ENCODE measurements at places on chromosomes 7 and 10. TPM values are rescaled to one million over a fixed set of nuclear protein-coding genes. Genes with fewer than 3 reads are reported as not detected.

- H3K27me3 ChIP-seq, result no peaks in the 10 kb centered on the region
- no peak overlapping the region for H3K4me3 ChIP-seq
- no peaks in the 10 kb centered on the region for H3K36me3 ChIP-seq
- H3K4me1 ChIP-seq, result no peaks in the 10 kb centered on the region
These were observed 468.0 kb downstream of the HTR7 start for GRCh38 chr10:90389876-90390275.

GRCh38 chr10:44354771-44355170, 30.1 kb downstream of the CXCL12 start:
- DNase-seq, result no peak
- no peaks in the 10 kb centered on the region for H3K36me3 ChIP-seq
- H3K4me1 ChIP-seq, result peaks cover 5% of the 10 kb centered on the region
- H3K27ac ChIP-seq, result no peak overlapping the region
- H3K4me3 ChIP-seq, result no peak overlapping the region
- H3K27me3 ChIP-seq, result peaks cover 2% of the 10 kb centered on the region

DNA sequence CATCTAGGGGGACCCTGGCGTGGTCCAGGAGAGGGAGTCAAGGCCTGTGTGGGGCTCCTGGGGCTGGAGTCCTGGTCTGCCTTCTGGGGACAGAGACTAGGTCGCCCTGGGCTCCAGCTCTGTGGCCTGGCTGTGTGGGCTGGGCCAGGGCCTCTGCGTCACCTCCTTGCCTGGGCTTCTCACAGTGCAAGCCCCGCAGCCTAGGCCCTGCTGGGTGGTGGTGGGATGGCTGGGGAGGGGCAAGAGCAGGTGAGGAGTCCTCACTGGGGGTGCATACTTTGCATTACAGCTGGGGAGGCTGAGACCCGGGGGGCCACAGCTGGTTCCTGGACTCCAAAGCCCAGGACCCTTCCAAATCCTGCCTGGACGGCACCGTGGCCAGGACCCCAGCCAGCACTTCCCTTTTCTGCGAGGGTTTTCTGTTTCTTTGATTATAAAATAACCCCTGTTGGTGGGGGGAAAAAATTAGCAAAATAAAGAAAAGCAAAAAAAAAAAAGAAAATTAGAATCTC, 23.5 kb downstream of the PWWP2B start:
- no peaks in the 10 kb centered on the region for H3K27me3 ChIP-seq
- peaks cover 12% of the 10 kb centered on the region for H3K4me1 ChIP-seq
- H3K4me3 ChIP-seq, result no peak overlapping the region
- H3K27ac ChIP-seq, result no peak overlapping the region

GRCh38 chr7:47803846-47804245, 144.4 kb downstream of the PKD1L1 start:
- H3K36me3 ChIP-seq, result no peaks in the 10 kb centered on the region
- no peak overlapping the region for H3K27ac ChIP-seq
- DNase-seq, result no peak
- H3K4me1 ChIP-seq, result peaks cover 12% of the 10 kb centered on the region

The TMEM196 gene
- total RNA-seq, result not detected

DNA sequence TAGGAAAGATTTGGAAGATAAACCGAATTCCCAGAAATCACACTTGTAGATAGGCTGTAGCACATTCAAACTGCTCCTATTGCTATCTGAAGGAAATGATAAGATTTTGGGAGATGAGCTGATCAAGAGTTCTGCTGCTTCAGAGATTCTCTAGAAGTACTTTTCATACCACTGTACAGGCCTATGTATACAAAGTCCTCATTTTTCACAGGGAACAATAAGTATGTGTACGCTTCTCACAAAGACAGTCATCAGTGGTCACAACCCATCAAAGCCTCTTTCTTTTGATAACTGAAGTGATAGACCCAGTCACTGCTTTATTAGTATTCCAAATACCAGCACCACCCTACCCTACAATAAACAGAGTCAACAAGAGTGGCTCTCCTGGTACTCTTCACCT, 15.6 kb upstream of the SEPTIN7 start:
- H3K27ac ChIP-seq, result no peak overlapping the region
- no peaks in the 10 kb centered on the region for H3K36me3 ChIP-seq
- H3K4me3 ChIP-seq, result no peak overlapping the region
- no peak for DNase-seq

DNA sequence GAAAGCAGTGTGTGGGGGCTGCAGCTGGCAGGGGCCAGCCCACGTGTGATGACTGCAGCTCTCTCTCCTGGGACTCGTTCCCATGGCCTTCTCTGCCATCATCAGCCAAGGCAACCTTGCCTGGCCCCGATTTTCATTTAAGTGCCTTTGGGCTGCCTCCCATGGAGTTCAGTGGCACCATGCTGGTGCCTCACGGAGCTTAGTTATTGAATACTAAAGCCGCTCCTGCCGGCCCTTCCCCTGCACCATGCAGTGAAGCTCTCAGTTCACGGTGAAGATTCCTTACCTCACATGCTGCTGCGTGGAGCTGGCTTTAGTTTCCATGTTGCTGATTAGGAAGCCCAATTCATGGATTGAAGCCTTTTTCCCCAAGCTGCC, 141.5 kb upstream of the EEPD1 start:
- no peak overlapping the region for H3K4me3 ChIP-seq
- H3K36me3 ChIP-seq, result no peaks in the 10 kb centered on the region
- no peaks in the 10 kb centered on the region for H3K27me3 ChIP-seq
- no peak overlapping the region for H3K27ac ChIP-seq
- peaks cover 2% of the 10 kb centered on the region for H3K4me1 ChIP-seq

Data from fibroblast of lung (primary cell).